Stimulated activated CD8-positive, alpha-beta memory T cell treated with anti-CD3 and anti-CD28 coated beads, Interleukin-15, amount 100 ng/mL, for 4 hours (primary cell): ENCODE measurements at places on chromosomes 7 and 10.

DNA sequence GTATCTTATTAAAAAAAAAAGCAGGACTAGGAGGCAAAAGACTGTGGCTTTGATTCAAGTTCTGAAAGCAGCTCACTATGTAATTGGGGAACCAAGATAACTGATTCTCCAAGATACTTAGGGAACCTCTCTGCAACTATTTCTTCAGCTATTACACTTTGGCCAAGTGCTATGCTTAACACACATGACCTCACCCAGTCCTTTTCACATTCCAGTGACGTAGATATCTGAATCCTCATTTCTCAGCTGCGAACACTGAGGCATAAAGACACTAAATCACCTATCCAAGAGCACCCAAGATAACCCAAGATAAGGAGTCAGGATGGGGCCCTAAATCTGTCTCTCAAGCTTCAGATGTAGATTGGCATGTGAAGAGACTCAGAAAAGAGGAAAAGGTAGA is 133.6 kb downstream of the GLI3 start:
- no peak for DNase-seq

- DNase-seq: no peak
These were observed 17.3 kb downstream of the KLLN start for GRCh38 chr10:87846023-87846422.

DNA sequence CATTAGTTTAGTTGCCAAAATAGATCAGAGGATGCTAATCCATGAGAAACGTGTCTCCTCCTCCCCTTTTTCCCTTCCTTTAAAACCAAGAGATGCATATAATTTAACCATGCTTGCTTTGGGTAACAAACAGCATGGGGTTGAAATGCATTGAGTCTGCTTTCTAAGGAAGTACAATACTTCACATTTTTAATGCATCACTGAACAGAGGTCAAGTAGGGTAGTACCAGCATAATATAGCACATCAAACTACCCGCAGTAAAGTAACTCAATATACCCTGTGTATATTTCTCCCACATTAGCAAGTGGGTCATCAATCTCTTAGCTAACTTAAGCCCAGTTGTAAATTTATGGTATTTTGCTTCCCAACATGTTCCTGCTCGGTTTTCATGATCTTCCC is 239.3 kb upstream of the SEMA3C start:
- DNase-seq: no peak

GRCh38 chr7:75861636-75862035 is 17.2 kb upstream of the RHBDD2 start:
- DNase-seq: no peak

- DNase-seq: no peak
These were observed 157.2 kb downstream of the PTPRN2 start for GRCh38 chr7:158430308-158431034.

DNA sequence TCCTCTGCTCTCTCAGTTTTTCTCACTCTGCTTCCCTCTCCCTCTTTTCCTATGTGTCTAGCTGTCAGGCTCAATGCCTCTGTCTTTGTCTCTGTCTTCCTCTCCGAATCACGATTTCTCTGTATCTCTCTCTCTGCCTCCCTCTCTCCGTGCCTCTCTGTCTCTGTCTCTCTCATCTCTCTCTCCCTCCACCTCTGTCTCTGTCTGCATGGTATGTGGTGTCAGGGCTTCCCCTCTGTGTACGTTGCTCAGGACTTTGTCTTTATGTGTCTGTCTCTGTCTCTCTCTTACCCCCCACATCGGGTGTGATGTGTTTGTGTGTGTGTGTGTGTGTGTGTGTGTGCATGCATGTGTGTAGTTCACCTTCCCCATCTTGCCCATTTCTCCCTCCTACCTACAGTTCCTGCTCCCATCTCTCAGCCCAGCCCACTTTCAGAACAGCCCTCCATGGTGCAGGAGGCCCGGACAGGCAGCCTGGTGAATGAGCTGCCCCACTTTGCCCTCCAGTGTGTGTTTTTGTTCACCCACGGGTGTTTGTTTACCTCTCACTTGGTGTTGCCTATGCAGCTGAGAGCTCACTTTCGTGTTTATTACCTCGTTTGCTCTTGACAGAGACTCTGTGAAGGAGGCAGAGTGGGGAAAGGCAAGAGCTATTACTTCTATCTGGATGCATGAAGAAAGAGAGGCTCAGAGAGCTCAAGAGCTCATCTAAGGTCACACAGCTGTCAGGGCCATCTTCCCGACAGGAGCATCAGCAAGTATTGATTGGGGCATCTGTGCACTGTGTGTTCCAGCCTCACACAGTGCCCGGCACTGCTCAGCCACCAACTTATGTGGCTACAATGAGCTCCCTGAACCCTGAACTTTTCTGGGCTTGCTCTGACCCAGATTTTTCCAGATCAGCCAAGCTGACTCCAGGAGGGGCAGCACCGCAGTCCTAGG is 163.5 kb upstream of the ZMIZ1 start:
- no peak for DNase-seq

DNA sequence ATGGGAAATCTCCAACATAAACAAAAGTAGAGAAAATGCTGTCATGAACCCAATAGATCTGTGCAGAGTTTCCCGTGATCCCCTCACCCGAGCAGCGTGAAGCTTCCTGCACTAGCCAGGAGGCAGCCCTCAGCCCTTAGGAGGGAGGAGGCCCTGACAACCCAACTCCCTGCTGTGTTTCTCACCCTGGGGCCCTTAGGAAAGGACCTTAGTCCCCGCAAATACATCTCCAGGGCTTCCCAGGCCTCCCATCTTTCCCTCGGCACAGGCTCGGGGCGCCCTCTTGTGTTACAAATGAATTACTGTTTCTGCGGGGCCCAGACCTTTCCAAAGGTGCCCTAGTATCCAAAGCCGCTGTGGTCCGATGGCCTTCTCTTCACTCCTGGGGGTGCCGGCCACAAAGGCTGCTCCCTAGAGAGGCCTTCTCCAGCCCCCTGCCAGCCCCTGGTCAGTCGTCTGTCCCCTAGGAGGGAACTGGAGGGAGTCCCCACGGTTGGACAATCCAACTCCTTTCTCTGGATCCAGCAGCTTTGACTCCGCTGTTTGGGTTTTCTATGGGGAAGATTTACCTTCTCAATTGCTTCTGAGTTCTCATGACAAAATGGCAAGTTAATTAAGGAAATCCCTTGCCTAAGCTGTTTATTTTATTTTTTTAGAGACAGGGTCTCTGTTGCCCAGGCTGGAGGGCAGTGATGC is 49.9 kb upstream of the SH2B2 start:
- DNase-seq: no peak
